ENCODE measurements at places on chromosomes 4 and X. TPM values are rescaled to one million over a fixed set of nuclear protein-coding genes. Genes with fewer than 3 reads are reported as not detected.

Gene AR
- 16.0 TPM for total RNA-seq

Gene TLR2
- 3.7 TPM for total RNA-seq

Gene IL13RA1
- 32.8 TPM for total RNA-seq

Gene CXCL5
- total RNA-seq = 0.52 TPM

Gene PPP1R2C
- total RNA-seq = not detected

Gene CCSER1
- total RNA-seq = 2.5 TPM

Gene MAGEA8
- total RNA-seq = not detected

Gene RIBC1
- 0.64 TPM for total RNA-seq

Gene LDOC1
- 1.8 TPM for total RNA-seq

DNA sequence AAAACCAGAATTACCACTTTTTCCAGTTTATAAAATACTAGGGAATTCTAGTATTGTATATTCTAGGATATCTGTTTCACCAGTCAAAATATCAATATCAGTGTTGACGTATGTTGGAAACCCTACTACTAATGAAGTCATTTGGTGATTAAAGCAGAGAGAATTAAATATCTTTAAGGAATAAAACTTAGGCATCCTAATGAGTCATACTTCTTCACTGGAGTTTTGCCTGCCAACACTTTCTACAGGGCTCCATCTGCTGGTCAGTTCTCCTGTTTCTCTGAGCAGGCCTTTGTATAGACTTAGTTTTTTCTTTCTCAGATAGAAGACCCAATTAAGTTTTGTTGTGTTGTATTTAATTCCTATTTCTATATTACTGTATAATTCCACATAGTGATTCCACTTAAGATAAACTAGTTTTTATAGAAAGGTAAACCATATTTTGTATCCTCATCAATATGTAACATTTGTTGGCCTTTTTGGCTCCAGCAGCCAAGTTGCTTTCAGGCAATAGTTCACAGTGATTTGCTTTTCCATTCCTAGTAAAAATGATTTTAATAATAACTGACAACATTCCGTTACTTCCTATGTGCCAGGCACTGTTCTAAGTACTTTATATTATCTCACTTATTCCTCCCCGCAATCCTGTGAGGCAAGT lies 3.5 kb downstream of the AP1AR start:
- DNase-seq = no peak

DNA sequence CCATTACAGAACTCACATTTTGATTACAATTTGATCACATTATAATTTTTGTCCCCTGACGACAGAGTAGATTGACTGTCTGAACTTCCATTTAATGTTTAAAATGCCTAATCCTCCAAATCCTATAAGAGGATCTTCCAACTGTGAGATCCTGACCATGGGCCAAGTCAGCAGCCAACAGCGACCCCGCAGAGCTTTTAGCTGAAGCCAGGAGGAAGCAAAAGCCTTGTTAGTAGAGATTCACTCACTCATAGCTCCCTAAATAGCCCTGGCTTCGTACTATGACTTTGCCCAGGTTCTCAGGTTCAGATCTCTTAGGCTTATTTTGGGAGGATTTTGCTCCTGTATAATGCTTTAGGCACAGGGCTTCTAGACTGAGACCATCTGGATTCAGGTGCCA lies 413.1 kb downstream of the NKX6-1 start:
- no peak for DNase-seq

DNA sequence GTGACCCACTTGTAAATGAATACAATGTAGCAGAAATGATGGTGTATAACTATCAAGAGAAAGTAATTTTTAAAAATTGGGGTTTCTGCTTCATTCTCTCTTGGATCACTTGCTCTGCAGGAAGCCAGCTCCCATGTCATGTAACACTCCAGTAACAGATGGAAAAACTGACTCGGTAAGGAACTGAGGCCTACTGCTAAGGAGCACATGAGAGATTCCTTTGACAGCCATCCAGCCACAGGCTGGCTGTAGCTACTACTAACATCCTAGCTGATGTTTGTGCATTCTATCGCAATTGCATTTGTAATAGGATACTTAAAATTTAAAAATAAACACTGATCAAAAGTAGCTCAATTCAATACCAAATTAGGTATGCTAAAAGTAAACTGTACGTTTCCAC lies 102.3 kb upstream of the MAB21L2 start:
- DNase-seq = no peak

DNA sequence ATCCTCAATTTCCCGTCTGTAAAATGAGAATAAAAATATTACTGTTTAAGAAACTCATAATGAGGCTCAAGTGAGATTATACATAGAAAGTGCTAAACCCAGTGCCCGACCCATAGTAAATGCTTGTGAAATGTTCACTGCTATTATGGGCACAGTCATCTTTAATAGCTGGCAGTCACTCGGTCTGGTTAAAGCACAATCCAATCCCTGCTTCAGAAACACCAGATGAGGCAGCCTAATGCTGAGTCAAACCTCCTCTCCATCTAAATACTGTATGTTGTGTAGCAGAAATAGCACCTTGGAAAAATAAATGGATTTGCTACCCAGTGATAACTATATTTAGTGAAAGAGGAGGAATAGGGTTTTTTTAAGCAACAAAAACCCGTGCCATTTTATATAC lies 14.5 kb downstream of the EVC2 start:
- no peak for DNase-seq

GRCh38 chr4:21205821-21206531 lies 505.7 kb downstream of the PACRGL start:
- no peak for DNase-seq

- DNase-seq = no peak
Measured at GRCh38 chrX:121781991-121782390, 734.6 kb downstream of the GLUD2 start.

DNA sequence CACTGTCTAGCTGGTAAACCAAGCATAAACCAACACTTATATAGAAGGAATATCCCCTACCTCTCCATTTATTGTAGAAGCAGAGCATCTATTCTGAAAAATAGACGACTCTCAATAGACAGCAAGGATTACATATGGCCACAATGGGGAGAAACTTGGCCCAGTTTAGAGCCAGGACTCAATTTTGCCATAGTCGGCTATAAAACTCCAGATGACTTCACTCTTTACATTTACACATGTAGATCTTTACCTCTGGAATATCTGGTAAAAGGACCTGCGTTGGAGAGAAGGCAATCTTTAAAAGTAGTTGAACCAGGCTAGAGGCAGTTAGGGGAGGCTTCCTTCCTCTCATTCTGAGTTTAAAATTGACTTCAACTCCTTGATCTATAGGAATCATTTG lies 77.3 kb downstream of the HMGB2 start:
- no peak for DNase-seq

DNA sequence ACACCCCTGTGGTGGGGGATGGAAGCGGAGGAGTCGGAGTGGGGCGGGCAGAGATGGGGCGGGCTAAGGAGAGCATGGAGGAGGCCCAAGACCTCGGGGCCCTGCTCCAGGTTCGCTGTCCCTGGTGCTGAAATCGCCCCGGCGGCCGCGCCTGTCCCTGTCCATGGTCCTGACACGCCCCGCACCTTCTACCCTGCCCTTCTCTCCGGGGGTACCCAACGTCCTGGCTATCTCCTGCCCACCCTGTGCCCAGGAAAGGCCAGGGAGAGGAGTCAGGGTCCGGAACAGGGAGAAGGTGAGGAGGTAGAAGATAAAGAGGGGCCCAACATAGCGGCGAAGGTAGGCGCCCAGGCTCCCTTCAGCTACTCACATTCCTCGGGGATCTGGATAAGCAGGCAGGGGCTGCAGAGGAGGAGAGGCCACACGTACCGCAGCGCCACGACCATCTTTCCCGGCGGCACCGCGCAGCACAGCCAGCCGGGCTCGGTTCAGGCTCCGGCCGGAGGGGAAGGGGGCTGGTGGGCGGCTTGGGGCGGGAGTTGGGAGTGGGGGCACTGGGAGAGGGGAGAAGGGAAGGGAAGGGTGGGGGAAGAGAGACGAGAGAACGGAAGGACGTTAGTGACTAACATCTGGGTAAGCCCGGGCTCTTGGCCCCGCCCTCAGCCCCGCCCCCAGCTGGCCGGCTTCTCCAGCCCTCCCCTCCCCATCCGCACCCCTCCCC lies 10.4 kb downstream of the L1CAM start:
- DNase-seq = peak; percentile 38

GRCh38 chr4:184503869-184504300 lies 29.5 kb upstream of the IRF2 start:
- no peak for DNase-seq

GRCh38 chr4:141078871-141079270 lies 54.4 kb downstream of the RNF150 start:
- DNase-seq = no peak

- DNase-seq = no peak
Measured at GRCh38 chr4:48379587-48380180, 38.4 kb downstream of the SLAIN2 start.

DNA sequence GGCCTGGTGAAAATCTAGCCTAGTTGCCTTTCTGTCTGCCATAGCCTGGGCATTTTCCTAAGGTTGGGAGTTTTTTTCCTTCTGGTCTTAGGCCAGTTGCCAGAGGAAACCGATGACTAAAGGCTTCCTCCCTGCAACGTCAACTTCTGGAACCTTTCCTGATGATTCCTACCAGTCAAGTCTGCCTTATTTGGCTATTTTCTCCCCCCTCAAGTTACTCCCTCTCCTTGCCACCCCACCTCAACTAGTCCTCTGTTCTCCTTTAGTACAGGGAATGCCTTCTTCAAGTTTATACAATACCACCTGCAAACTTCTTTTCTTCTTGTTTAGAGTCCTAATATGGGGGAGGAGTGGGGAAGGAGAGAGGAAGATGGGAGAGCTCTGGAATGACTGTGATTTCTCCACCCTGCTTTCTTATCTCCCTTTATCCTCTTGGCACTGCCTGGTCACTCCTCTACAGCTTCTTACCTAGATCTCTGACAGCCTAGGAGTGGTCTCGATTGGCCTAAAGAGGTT lies 10.6 kb downstream of the MSN start:
- no peak for DNase-seq

- no peak for DNase-seq
Measured at GRCh38 chr4:72768364-72768763, 199.3 kb upstream of the ADAMTS3 start.

GRCh38 chrX:148784856-148785255 lies 284.4 kb downstream of the AFF2 start:
- no peak for DNase-seq

DNA sequence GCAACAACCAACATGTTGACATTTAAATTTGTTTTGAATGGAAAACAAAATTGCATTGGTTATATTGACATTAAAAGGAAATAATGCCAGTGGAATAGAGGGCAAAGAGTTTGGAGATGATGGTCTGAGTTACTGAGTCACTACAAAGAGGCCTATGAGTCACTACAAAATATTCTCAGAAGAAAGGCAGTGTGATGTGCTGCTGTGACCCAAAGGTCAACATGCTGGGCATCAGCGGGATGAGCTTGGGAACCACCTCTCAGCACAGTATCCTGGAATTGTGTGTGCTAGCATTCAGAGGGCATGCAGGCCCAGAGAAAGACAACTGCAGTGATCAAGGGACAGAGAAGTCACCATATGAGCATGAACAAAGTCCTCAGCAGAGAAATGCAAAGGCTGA lies 2.8 kb downstream of the CMC4 start:
- DNase-seq = no peak

- no peak for DNase-seq
Measured at GRCh38 chrX:53458082-53458481, 23.9 kb upstream of the HSD17B10 start.

GRCh38 chrX:24241822-24242648 lies 71.8 kb downstream of the SUPT20HL2 start:
- no peak for DNase-seq

DNA sequence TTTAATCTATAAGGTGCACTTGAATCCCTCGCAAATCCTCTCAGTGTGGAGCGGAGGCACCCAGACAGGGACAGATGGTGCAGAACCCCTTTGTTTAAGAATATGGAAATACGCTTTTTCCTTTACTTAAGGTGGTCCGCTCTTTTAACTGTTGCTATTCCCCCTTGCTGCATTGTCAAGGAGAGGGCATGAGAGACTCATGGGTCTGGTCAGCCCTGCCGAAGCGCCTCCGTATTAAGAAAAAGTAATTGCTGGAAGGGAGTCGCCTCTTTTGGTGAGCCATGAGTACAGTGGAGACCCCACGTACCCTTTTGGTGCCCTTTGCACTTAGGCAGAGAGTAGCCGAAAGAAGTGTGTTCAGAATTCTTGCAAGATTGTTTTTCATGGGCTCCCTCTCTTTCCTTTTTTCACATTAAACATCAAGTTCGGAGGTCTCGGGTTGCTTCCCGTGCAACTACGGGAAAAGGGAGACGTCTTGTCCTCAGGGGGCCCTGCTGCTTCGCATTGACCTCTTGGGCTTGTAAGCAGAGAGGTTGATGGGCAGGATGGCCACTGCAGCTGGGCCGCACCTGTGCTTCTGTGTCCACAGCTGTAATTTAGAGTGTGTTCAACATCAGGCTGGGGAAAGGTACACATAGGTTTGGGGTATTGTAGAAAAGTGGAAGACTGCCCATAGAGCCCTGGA lies 109.6 kb downstream of the SPRY1 start:
- DNase-seq = no peak

GRCh38 chrX:19846995-19847790 lies 40.2 kb downstream of the SH3KBP1 start:
- DNase-seq = no peak

DNA sequence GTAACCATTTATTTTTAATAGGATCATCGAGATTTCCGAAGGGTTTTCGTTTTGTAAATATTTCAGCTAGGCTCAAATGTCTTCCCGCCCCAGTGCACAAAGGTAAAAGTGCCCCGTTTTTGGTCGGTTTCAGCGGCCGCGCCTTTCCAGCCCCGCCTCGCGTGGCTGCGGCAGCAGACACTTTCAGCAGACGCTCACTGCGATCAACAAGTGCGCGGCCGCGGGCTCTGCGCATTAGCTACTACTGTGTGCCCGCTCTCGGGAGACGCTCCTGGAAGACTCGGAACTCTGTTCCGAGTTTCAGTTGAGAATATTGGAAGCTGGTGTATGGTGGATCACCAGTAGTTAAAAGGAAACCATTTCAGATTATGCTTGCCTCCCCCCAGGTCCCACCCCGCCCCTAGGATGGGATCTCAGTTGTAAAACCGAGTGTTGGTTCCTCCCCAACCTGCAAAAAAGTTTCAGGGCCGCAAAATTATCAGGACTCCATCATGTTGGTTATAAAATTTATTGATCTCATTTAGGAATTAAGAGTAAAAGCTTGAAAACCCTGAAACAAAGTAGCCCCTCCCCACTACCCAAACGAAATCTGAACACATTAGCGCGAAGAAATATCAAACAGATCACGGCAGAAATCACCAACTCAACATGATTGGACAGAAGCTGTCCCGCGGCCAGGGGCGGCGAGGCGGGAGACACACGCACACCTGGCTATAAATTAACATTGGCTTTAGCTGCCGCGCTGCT lies 2.2 kb downstream of the SOX3 start:
- DNase-seq = no peak

DNA sequence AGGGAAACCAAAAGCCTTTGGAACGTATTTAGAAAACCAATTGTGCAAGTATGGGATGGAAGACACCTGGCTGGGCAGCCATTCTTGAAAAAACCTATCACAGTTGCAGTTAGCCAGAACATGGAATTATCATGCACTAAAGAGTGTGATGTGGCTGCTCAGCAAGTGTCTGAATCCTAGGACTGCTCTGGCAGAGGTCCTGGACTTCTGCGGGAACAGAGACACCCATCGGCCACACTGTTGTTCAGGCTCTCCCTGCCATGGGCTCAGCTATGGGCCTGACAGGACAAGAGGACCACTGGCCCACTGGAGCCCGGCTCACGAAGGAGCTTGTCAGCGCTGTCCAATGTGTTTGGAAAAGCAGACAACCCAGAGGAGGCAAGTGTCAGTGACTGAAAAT lies 115.7 kb upstream of the GPC4 start:
- DNase-seq = no peak
